ENCODE measurements at places on chromosomes 3 and 15. TPM values are rescaled to one million over a fixed set of nuclear protein-coding genes. Genes with fewer than 3 reads are reported as not detected.
A peak's percentile ranks its signal among the peaks of the same experiment; 100 is the strongest.

DNA sequence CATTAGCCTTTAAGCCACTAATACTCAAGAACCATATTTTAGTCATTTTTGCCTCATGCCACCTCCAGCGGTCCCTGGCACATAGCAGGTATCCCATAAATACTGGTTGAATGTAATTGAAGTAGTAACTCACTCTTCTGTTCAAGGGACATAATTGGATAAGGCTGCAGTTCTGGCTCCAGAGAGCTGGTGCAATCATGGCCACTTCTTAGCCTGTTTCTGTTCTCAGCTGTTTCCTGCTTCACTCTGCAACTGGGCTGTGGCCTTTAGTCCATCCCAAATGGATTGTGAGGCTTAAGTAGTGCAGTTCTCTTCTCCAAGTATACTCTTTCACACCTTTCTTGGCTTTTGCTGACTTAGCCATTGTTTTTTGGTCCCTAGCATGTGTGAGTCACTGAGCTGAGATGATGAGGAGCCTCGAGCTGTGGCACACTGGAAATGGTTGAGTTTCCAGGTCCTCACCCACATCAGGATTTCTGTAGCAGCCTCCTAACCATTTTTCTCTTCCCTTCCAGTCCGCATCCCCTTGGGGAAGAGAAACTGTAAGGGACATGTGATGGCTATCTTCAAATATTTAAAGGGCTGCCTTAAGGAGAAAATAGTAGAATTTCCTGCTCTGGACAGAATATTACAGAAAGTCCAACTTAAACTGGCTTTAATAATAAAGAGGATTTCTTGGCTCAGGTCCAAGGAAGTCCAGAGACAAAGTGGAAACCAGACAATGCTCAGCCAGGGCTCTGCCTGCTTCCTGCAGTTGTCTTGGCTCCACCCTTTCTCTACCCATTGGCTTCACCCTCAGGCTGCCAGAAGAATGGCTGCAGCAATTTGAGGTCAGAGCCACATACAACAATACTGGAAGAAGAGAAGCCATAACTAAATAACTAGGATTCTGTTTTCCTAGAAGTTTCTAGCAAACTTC, 305.4 kb upstream of the ROPN1 start:
- no peak overlapping the region for H3K4me3 ChIP-seq
- H3K27me3 ChIP-seq, result no peaks in the 10 kb centered on the region
- no peaks in the 10 kb centered on the region for H3K4me1 ChIP-seq
- no peaks in the 10 kb centered on the region for H3K36me3 ChIP-seq
- no peak overlapping the region for H3K27ac ChIP-seq

DNA sequence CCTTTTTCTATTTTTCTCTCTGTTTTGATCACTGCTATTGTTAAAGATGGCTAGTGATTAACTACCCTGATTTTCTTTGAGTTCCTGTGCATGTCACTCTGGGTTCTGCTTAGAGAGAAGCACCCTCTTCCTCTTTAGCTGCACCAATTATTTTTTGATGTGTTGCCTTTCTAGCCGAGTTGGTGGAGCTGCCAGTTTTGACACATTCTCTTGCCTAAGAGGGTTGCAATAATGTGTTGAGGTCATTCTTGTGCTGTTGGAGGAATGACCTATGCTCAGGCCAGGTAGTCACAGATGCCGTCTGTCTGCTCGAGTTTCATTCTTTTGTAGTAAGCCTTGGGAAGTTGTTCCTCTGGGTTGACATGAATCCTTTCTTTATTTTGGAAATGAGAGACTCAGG, 84.6 kb upstream of the DPH6 start:
- no peaks in the 10 kb centered on the region for H3K36me3 ChIP-seq
- H3K27me3 ChIP-seq, result no peaks in the 10 kb centered on the region
- H3K4me3 ChIP-seq, result no peak overlapping the region
- no peak for DNase-seq
- no peak overlapping the region for H3K27ac ChIP-seq

GRCh38 chr15:66592505-66593218, 26.9 kb upstream of the LCTL start:
- no peaks in the 10 kb centered on the region for H3K4me1 ChIP-seq
- H3K4me3 ChIP-seq, result no peak overlapping the region
- DNase-seq, result peak; percentile 41
- H3K36me3 ChIP-seq, result no peaks in the 10 kb centered on the region
- no peak overlapping the region for H3K27ac ChIP-seq
- H3K27me3 ChIP-seq, result no peaks in the 10 kb centered on the region

- H3K4me3 ChIP-seq, result no peak overlapping the region
- DNase-seq, result no peak
- no peaks in the 10 kb centered on the region for H3K36me3 ChIP-seq
- no peak overlapping the region for H3K27ac ChIP-seq
These were observed 12.3 kb downstream of the NUDT16 start for GRCh38 chr3:131393868-131394267.

DNA sequence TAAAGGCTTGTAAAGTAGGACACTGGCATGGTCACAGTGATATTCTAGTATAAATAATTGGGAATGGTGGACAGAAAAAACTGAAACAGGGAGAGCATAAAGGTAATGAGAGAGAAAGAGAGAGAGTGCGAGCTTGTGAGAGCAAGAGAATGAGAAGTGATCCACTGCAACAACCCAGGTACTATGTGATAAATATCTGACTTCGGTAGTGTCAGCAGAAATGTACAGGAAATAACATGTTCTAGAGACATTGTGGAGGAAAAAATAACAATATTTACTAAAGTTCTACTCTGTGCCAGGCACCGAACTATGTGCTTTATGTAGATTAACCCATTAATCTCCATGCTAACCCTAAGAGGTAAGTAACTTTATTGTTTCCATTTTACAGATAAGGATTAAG, 425.9 kb downstream of the ZBTB20 start:
- H3K27me3 ChIP-seq, result no peaks in the 10 kb centered on the region
- no peaks in the 10 kb centered on the region for H3K36me3 ChIP-seq
- H3K4me1 ChIP-seq, result no peaks in the 10 kb centered on the region
- no peak overlapping the region for H3K4me3 ChIP-seq
- DNase-seq, result no peak

GRCh38 chr3:56926243-56926946, 124.6 kb upstream of the ARHGEF3 start:
- H3K36me3 ChIP-seq, result no peaks in the 10 kb centered on the region
- H3K27ac ChIP-seq, result no peak overlapping the region
- no peak for DNase-seq
- H3K4me3 ChIP-seq, result no peak overlapping the region

DNA sequence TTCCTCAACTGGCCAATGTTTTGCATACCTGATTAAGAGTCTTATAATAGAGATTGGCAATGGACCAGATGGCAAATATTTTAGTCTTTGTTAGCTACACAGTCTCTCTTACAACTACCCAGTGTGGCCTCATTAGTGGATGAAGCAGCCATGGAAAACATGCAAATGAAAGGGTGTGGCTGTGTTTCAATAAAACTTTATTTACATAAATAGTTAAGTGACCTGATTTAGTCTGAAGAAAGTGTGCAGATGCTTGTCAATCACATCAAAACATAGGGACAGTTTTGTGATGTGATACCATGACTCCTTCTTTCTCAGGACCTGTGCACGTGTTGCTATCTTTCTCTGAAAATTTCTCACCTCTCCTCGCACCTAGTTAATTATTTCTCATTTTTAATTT, 309.8 kb upstream of the GRM7 start:
- H3K36me3 ChIP-seq, result no peaks in the 10 kb centered on the region
- no peak overlapping the region for H3K27ac ChIP-seq
- no peaks in the 10 kb centered on the region for H3K27me3 ChIP-seq
- no peaks in the 10 kb centered on the region for H3K4me1 ChIP-seq
- no peak for DNase-seq

SOX14 gene
- not detected for total RNA-seq

P2RY12 gene
- 0.72 TPM for total RNA-seq

CPNE4 gene
- total RNA-seq, result 0.16 TPM

INSYN1 gene
- total RNA-seq, result 0.32 TPM

HRH1 gene
- total RNA-seq, result 20.4 TPM

PLA1A gene
- 0.58 TPM for total RNA-seq

RETNLB gene
- 101 TPM for total RNA-seq
